ENCODE measurements at places on chromosomes 11 and 22.
A peak's percentile ranks its signal among the peaks of the same experiment; 100 is the strongest.

DNA sequence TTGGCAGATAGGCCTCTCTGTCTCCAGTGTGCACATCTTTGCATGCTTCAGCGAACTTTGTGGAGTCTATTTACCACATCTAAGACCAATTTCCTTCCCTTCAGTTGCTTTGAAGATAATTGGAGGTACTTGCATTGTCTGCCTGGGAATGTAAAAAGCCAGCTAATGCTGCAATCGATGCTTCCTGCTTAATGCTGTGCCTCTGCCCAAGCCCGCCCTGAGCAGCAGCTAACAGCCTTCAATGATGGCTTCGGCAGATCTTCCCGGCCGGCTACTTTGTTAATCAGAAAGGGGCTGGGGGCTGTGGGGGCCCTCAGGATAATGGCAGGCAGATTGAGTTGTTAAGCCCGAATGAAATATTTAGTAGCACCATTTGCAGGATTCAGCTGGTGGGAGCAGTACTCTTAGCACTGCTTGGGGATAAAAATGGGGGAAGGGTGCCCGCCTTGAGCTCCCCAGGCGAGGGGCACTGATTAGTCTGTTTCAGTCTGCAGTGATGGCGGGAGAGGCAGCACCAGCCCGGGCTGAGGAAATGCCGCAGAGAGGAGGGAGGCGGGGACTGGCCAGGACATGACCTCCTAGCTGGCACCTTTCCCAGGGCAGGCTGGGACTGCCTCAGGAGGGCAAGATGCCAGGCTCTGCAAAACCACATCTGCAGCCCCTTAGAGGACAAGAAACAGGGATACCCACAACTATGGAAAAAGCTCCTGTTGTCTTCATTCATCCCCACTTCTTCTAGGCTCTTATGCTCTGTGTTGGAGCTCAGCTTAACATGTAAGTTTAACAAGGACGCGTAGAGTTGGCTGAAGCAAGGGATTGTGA, 460.0 kb downstream of the BUD13 start:
- no peak for DNase-seq

DNA sequence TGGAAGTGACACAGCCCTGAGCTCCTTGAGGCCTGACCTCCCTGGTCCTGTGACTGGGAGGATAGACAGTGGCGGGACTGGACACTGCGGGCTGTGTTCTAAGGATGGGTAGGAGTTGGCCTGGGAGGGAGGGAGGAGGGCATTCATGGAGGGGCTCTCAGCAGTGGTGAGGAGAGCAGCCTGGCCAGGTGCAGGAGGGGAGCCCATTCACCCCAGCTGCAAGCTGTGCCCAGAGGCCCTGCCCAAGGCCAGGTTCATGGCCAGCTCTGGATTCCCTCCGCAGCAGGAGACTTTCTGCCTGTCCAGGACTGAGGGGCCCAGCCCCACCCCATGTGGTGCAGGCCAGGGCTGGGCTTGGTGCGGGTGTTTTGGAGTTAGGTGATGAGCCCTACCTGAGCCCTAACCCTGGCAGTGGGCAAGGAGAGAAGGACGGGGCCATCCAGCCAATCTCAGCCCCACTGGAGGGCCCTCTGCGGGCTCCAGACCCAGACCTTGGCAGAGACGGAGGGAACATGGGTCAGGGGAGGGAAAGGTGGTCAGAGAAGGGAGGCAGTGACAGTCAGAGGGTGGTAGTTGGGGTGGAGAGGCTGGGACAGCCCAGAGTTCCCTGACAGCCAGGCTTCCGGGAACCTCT, 26.8 kb downstream of the CACNA1I start:
- no peak for DNase-seq

GRCh38 chr11:107042748-107043147, 24.5 kb upstream of the GUCY1A2 start:
- DNase-seq: no peak

DNA sequence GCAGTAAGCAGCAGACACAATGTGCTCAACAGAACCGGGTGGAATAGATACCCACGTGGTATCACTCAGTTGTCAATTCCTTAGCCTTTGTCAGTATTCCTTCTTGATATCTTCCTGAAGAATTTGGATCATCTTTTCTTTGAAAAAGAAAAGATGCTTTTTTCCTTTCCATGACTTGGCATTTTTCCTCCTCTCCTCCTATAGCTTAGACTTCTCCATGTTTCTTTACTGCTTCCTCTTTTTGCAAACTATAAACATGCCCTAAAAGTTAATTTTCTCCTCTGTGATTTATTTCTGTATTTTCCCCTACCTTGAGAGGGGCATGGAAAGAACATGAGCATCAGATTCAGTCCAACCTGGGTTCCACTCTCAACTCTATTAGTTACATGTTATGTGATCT, 11.7 kb downstream of the CBLIF start:
- no peak for DNase-seq

GRCh38 chr11:7057641-7058040, 31.2 kb upstream of the RBMXL2 start:
- no peak for DNase-seq

GRCh38 chr11:1826552-1827094, 8.2 kb upstream of the SYT8 start:
- peak; percentile 68 for DNase-seq
